ENCODE measurements at places on chromosomes 5 and 9. TPM values are rescaled to one million over a fixed set of nuclear protein-coding genes. Genes with fewer than 3 reads are reported as not detected.

DNA sequence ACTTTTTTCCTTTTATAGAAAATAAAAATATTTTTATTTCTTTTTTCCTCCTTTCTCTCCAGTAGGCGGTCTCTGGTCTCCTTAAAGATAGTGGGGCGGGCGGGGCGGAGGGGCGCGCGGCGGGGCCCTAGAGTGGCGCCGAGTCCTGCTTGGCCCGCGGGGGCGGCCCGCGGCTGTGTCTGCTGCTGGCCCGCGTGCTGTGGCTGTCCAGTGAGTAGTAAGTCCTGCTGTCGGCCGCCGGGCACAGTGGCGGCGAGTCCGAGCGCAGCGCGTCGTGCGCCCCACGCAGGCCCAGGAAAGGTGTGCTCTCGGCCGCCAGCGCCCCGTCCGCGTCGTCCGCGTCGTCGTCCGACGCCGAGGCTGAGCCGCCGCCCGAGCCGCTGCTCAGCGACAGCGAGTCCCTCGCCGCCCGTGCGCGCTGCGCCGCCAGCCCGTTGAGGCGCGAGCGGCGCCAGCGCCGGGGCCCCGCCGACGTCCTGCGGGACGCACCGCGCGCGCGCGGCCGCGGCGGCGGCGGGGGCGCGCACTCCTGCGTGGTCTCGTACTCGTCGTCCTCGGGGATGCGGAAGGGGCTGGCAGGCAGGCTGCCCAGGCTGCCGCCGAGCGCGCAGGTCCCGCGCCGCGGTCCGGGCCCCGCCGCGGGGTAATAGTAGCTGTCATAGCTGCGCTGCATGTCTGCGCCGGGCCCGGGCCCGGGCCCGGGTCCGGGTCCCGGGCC lies 52.3 kb downstream of the PSD2 start:
- peak; percentile 74 for DNase-seq

GRCh38 chr5:153014194-153014593 lies 476.3 kb upstream of the GRIA1 start:
- DNase-seq = no peak

DNA sequence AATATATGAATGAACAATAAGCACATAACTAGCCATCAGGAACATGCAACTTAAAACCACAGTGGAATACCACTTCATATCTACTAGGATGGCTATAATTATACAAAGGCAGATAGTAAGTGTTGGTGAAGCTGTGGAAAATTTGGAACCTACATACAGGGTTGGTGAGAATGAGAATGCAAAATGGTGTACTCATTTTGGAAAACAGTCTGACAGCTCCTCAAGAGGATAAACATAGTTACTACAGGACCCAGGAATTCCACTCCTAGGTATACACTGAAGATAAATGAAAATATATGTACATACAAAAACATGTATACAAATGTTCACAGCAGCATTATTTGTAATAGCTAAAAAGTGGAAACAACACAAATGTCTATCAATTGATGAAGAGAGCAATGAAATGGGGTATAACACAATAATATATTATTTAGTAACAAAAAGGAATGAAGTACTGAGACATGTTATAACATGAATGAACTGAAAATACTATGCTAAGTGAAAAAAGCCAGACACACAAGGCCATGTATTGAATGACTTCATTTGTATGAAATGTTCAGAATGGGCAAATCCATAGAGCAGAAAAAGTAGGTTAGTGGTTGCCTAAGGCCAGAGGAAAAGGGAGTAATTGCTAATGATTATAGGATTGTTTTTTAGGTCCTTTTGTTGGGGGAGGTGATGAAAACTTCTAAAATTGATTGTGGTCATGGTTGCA lies 31.2 kb upstream of the CDK5RAP2 start:
- peak; percentile 16 for DNase-seq

Gene TRIM7
- total RNA-seq = 5.2 TPM

DNA sequence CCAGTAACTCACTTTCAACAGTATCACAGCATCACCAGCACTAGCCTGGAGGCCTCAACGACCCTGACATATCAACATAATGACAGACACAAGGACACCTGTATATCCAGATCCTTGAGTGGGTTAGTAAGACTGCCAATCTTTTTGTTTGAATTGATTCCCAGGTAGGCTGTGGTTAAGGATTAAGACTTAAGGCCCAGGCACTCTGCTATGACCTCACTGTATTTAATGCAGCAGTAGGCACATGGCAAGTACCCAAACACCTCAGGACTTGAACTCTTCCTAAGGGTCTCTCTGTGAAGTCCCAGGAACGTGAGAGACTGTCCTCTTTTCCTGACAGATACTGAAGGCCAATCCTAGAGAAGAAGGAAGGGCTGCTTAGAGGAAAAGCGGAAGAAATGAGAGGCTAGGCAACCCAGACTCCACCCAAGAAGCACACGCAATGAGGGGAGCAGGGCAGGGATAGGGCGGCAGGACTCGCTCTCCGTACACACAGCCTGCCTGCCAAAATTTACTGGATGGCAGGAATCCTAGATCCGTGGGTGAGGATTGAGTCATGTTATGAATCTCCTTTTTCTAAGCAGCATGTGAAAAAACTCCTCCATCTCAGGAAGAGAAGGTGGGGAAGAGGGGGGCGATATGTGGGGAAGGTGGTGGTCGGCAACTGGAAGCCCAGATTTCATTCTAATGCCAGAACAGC lies 93.4 kb downstream of the SIL1 start:
- no peak for DNase-seq

DNA sequence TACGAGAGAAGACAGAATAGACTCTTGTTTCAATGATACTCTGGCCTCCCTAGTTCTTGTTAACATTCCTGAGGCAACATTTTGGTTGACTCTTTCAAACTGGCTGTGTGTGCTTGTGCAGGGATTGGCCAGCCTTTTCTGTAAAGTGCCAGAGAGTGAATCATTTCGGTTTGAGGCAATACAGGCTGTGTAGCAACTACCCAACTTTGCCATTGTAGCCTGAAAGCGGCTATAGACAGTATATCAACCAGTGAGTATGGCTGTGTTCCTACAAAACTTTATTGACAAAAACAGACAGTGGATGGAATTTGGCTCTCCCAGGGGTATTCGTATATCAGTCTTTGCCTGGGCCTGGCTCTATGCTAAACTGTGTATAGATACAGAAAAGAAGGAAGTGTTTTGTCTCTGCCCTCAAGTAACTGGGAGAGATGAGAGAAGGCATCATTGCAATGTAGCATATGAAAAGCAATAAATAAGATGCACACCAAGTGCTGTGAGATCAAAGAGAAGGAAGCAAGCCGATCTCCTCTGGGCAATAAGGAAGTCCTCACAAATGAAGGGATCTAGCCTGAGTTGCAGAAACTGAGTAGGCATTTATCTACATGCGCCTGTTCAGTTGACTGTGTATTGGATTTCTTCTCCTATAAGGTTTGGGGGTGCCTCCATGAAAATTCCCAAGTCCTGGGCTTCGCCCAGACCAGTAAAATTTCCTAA lies 568.0 kb upstream of the KLF4 start:
- DNase-seq = peak; percentile 47

GRCh38 chr5:87156631-87157030 lies 111.1 kb upstream of the RASA1 start:
- no peak for DNase-seq

- no peak for DNase-seq
Observed at GRCh38 chr5:57191163-57191562, 17.3 kb downstream of the GPBP1 start.

- DNase-seq = no peak
Observed at GRCh38 chr5:162888268-162888667, 549.1 kb upstream of the CCNG1 start.

Gene SHLD3
- 6.3 TPM for total RNA-seq

Gene KCNV2
- not detected for total RNA-seq

Gene CDH12
- not detected for total RNA-seq

Gene OTULINL
- total RNA-seq = 0.56 TPM
